ENCODE measurements at places on chromosomes 13 and 19.

DNA sequence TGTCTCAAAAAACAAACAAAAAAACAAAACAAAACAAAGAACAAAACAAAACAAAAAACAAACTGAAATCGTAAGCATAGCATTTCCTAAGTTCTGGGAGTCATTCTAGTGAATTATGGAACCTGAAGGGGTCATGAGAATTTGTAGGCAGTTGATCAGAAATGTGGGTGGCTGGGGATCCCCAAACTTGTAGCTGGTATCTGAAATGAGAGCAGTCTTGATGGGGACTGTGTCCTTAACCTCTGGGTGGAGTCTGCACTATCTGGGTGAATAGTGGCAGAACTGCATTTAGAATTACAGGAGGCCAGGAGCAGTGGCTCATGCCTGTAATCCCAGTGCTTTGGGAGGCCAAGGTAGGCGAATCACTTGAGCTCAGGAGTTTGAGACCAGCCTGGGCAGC, 6.1 kb downstream of the CLEC4G start:
- DNase-seq, result no peak

DNA sequence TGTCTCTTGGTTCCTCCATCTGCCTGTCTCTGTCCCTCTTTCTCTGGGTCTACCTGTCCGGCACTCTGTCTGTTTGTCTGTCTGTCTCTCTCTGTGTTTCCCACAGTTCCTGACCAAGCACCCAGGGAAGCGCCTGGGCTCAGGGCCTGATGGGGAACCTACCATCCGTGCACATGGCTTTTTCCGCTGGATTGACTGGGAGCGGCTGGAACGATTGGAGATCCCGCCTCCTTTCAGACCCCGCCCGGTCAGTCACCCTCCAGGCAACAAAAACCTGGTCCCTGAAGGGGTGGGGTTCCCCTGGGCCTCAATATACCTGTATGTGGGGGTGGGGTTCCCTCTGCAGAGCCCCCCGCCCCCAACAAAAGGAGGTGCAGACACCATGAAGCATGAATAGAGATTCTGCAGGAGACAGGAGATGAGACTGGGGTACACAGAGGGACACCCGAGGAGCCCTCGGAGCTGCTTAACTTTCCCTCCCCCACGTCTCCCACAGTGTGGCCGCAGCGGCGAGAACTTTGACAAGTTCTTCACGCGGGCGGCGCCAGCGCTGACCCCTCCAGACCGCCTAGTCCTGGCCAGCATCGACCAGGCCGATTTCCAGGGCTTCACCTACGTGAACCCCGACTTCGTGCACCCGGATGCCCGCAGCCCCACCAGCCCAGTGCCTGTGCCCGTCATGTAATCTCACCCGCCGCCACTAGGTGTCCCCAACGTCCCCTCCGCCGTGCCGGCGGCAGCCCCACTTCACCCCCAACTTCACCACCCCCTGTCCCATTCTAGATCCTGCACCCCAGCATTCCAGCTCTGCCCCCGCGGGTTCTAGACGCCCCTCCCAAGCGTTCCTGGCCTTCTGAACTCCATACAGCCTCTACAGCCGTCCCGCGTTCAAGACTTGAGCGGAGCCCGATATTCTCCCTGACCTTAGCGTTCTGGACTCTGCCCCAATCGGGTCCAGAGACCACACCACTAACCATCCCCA, 2.6 kb upstream of the CACNG7 start:
- no peak for DNase-seq

GRCh38 chr13:46855664-46856063, 41.2 kb downstream of the HTR2A start:
- no peak for DNase-seq

GRCh38 chr19:1069009-1069779, 2.2 kb downstream of the ARHGAP45 start:
- DNase-seq, result no peak

DNA sequence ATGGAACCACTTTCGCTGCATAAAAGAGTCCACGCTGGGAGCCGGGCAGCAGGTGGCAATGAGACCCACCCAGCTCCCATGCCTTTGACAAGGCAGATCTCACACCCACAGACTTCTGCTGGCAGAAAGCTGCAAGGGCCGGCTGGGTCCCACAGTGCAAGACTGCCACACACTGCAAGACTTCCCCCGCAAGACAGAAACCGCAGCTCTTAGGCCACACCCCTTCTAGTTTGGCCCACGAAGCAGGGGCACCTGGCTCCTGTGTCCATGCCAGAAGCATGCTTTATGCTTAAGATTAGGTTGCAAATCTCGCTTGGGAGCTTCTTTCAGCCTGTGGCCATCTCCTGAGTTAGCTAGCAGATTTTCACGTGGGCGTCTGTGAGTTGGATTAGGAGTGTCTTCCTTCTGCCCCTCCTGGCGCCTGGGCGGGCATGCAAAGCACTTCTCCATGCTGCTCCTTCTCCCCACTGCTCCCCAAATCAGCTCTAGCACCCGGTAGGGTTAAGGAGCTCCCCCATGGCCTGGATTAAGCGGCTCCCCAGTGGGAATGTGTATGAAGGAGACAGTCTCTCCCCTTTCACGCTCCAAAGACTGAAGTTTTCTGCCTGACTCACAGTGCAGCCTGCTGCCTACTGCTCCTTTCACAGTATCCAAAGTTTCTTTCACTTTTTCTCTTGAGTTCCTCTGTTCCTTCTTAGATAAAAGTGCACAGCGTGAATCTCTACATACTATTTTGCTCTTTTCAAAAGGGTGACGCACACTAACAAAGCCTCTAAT, 17.7 kb downstream of the GPC6 start:
- DNase-seq, result no peak

DNA sequence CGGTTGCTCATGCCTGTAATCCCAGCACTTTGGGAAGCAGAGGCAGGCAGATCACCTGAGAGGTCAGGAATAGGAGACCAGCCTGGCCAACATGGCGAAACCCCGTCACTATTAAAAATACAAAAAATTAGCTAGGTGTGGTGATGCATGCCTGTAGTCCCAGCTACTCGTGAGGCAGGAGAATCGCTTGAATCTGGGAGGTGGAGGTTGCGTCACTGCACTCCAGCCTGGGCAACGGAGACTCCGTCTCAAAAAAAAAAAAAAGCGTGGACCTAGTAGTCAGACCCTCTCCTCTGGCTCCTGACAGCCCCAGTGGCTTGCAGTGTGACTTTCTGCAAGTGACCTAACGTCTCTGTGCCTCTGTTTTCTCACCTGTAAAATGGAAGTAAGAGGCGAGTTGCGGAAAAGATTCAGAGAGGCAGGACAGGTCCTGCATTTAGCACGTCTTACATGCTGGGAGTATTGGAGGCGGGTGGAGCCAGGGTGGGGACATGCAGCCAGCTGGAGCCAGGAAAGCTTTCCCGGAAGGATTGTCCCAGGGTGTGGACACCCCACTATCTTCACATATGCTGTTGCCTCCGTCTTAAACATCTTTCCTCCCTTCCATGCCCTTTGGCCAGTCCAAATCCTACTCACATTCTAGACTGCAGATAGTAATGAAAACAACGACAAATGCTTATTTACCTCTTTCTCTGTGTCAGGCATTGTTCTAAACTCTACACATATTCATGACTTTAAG, 2.9 kb downstream of the TUBB4A start:
- DNase-seq, result no peak

- DNase-seq, result no peak
Measured at GRCh38 chr13:32278426-32278825, 36.7 kb downstream of the ZAR1L start.

- no peak for DNase-seq
Measured at GRCh38 chr13:27926644-27927434, 7.0 kb downstream of the PDX1 start.

GRCh38 chr19:28363254-28363653, 849.7 kb downstream of the UQCRFS1 start:
- DNase-seq, result no peak

GRCh38 chr13:98994080-98994479, 16.2 kb upstream of the DOCK9 start:
- DNase-seq, result no peak

- DNase-seq, result no peak
Measured at GRCh38 chr13:26412263-26412662, 145.2 kb upstream of the WASF3 start.

- DNase-seq, result no peak
Measured at GRCh38 chr13:72435251-72435650, 292.2 kb downstream of the MZT1 start.

GRCh38 chr19:5774921-5775320, 9.6 kb downstream of the PRR22 start:
- no peak for DNase-seq

DNA sequence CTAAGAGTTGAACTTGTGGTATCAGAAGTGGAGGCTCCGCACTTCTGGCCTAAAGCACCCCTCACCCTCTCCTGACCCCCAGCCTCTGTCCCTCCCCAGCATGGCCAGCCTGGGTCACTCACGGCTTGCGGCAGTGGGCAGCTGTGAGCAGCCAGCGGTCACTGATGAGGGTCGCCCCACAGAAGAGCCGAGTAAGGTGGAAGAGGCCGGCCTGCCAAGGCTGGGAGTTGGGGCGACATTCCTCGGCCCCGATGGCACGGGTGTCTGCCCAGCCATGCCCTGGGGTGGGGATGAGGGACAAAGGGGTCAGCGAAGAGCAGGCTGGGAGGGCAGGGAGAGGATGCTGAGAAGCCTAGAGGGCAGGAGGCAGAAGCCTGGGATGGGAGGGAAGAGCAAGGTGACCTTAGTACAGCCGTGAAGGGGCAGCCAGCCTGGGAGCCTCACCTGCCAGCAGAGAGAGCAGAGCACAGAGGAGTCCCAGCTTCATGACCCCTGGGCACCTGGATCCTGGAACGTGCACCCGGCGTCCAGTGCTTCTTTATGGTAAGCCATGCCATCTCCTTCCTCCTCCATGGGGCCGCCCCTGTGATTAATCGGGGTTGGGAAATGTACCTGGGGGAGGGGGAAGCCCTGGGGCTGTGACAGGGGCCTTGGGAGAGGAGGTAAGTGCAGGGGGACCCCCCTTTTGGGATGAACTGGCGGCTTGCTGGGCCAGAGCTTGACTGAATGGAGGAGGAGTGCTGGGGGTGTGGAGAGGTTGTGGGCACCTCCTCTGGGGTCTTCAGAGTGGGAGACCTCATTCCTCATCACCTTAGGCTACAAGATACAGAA, 7.9 kb upstream of the KLK8 start:
- DNase-seq, result no peak

DNA sequence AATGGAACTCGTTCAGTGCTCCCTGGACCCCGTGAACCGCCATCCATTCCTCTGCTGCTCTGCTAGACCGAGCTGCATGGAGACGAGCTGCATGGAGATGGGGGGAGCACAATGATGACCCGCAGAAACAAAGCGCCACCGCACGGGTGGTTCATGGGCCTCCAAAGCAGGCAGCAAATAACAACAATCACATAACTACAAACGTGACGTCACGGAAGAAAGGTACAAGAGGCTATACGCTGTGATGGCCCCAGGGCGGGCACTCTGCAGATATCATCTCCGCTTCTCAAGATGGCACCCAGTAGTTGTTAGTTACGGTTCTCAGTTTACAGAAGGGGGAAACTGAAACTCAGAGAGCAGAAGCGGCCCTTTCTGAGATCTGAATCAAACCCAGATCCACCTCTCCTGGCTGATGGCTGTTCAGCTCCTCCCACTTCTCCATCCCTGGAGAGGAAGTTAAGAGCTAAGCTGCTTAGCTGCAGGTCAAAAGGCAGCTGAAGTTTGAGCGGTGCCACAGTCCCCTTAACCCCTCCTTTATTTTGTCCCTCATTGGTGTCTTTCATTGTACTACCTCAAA, 1.7 kb downstream of the ATP13A1 start:
- DNase-seq, result no peak

- no peak for DNase-seq
Measured at GRCh38 chr13:36031490-36031889, 99.7 kb downstream of the DCLK1 start.

GRCh38 chr13:35025314-35025713, 83.2 kb downstream of the NBEA start:
- DNase-seq, result no peak

DNA sequence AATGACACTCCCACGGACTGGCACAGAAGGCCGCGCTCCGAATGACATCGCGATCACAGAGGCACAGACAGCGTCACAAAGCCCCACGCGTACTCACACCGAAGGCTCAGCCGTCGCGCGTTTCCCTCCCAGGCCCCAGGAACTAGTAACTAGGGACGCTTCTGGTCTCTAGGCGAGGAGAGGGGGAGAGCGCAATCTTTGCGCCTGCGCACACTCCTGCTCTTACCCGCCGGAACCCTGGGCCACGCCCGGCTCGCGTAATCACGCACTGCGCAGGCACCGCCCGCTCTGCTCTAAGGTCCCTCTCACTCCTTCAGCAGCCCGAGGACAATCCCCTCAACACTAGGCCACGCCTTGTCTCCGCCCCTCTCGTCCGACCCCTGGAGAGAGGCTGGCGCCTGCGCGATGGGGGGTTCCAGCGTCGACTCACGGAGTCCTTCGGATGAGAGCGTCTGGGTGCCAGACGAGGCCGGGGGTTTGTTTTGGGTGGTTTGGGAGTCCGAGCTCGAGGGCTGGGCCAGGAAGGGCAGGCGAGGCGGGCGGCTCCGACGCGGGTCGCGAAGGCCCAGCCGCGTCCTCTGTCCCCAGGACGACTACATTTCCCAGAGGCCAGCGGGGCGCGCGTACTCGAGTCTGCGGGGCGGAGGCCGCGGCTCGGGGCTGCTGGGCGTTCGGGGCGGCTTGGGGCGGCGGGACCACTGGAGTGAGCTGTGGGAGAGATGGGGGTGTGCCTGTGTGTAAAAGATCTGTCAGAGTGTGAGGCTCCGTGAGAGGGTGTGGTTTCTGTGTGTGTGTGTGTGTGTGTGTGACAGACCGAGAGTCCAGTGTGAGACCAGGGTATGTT, at the start of gene ZNF471:
ZNF471 (plus strand) TSS at position 410 of the 844 bp plus-strand sequence. CDS start 3,717 bp downstream, outside the sequence.
- DNase-seq, result peak; percentile 57

GRCh38 chr13:102688306-102688973, 6.4 kb downstream of the METTL21C start:
- DNase-seq, result no peak
